ENCODE measurements at places on chromosomes 13 and 19.

DNA sequence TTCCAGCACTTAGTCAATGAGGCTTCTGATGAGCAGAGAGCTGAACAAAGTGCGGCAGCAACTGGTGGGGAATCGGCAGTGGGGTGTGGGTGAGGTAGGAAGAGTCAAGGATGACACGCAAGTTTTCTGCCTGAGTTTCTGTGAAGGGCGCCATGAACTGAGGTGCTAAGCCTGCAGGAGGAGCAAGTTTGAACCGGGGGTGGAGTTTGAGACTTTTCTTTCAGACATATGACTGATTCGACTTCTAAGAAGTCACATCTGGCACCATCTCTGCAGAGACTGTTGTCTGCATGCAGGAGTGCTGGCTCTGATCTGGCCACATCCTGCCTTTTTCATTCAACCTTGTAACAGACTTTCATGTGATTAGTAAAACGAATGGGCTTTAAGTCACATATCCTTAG lies 14.8 kb upstream of the GPI start:
- no peak for DNase-seq

DNA sequence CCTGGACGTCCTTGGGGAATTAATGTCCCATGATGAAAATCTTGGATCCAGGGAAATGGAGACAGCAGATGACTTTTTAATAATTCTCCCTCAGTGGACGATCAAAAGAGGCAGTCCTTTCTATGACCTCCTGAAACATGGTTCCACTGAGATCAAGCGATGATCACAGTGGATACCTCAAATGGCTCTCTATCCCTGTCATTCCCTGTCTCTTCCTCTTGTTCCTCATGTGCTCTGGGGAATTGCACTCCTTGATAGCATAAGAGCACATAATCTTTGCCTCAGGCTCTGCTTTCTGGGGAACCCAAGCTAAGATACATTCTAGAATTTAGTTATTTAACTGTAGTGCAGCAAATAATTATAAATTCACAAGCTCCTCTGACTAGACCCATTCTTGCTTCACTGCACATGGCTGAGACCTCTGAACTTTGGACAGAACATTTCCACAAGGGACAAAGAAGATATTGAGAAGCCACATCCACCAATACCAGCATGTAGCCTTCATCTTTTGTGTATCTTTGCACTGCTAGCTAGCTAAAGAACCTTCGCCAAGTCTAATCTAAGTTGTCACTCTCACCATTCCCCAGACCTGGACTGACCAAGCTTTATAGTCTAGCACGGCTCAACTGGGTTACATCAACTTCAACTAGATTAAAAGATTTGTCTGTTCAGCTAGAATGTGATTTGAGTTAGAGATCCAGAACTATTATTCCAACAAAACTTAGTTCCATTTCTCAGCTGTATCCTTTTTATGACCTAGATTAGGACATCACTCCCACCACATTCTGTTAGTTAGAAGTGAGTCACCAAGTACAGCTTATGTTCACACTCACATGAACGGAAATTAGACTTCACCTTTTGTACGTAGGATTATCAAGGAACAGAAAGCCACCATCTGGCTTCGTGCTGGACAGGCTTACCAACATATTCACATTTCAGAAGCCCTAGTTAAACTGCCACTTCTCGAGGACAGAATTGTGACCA lies 142.7 kb downstream of the SUCLA2 start:
- DNase-seq: no peak

GRCh38 chr13:54198911-54199310 lies 1170.3 kb downstream of the OLFM4 start:
- DNase-seq: no peak

- DNase-seq: no peak
These were observed 14.4 kb downstream of the HAUS8 start for GRCh38 chr19:17060802-17061201.

GRCh38 chr19:24054044-24054935 lies 32.7 kb upstream of the ZNF254 start:
- DNase-seq: no peak
